ENCODE measurements at places on chromosomes 7 and 10. TPM values are rescaled to one million over a fixed set of nuclear protein-coding genes. Genes with fewer than 3 reads are reported as not detected.

The MSS51 gene
- 0.62 TPM for total RNA-seq

The PAOX gene
- 1.8 TPM for total RNA-seq

The ANKRD61 gene
- 0.22 TPM for total RNA-seq

The UCN3 gene
- total RNA-seq: not detected

The AGR2 gene
- total RNA-seq: 104 TPM

The NAT16 gene
- total RNA-seq: 0.29 TPM

The SPDYE1 gene
- not detected for total RNA-seq

The SPAM1 gene
- not detected for total RNA-seq

The HTR5A gene
- total RNA-seq: not detected

The ASZ1 gene
- total RNA-seq: not detected

The SCART1 gene
- 0.31 TPM for total RNA-seq

The LIPK gene
- not detected for total RNA-seq

Measured in A549 treated with ZK216348 at 1 μM for 4 hours (cell line).